ENCODE measurements at places on chromosomes 13 and 19.

DNA sequence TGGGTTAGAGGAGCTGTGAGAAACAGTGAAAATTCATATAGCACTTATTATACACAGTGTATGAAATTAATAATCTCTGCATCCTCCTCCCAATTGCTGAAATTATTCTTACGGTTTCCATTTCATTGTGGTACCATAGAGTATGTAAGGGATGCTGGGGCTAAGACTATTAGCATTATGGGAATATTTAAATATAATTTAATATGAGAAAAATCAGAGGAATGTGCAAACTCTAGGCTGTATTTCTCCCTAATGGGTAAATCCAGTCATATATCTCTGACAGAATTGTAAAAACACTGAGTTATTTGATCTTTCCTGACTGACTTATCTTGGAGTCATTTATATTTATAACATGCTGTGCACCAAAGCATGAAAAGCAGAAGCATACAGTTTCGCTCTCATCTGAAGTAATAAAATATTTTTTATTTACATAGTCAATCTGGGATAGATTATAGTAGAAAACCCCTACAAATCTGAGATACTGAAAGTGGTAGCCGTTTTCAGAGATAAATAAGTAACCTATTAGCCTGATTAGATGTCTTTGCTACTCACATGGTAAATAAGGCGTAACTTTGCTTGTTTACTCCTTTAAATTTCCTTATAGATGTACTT lies 34.9 kb downstream of the LRCH1 start:
- no peak for DNase-seq

GRCh38 chr13:98869408-98870090 lies 108.3 kb downstream of the DOCK9 start:
- DNase-seq: peak; percentile 6

DNA sequence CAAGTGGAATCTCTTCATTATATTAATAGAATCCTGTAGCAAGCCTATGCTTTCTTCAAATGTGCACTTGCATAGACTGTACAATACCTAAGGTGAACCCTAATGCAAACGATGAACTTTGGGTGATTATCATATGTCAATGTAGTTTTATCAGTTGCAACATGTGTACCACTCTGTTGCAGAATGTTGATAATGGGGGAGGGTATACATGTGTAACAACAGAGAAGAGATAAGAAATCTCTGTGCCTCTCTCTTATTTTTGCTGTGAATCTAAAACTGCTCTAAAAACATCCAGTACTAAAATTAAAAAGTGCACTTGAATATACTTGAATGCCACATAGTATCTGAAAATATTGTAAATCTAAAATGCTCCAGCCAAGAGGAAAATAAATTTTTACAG lies 820.8 kb upstream of the MIR17HG start:
- DNase-seq: no peak

DNA sequence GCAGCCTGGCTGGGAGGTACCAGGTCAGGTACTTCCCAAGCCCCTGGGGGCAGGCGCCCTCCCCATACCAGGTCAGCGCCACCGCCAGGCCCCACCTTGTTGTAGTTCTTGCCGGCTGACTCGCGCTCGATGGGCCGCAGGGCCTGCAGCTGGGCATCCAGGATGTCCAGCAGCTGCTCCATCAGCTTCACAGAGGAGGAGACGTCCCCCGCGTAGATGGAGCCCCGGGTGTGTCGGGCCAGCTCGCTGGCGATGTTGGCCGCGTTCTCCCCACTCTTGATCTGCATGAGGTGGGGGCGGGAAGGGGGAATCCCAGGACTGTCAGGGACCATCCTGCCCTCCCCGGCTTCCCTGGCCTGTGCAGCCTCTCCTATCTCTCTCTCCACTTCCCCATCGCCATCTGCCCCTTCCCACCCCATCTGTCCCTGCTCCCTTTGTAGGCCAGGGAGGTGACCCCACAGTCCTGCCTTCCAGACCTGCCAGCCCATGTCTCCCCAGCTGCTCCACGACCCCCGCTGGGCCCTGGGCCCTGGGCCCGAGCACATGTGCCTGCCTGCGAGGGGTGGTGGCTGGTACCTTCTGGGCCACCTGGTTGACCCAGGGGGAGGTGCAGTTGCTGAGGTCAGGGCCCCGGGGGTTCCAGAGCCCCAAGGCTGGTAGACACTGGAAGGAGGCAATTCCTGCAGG lies 23.8 kb upstream of the ASF1B start:
- no peak for DNase-seq

GRCh38 chr13:40667622-40667978 lies 1.2 kb upstream of the FOXO1 start:
- no peak for DNase-seq

DNA sequence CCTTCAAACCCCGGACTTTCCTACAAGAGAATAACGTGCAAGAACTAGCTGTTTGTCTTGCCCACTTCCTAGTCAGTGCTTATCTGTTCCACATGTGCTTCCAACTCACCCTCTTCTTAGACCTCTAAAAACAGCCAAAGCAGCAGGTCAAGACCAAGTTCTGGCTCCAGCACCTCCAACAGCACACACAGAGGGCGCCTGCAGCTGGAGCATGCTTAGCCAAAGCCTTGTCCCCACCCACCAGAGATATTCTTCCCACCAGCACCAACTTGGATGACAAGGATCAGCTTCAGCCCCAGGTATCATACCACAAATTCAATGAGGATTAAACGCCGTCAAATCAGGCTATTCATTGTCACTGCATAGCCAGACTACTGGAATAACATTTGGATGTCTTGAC lies 17.9 kb downstream of the RCBTB1 start:
- no peak for DNase-seq

DNA sequence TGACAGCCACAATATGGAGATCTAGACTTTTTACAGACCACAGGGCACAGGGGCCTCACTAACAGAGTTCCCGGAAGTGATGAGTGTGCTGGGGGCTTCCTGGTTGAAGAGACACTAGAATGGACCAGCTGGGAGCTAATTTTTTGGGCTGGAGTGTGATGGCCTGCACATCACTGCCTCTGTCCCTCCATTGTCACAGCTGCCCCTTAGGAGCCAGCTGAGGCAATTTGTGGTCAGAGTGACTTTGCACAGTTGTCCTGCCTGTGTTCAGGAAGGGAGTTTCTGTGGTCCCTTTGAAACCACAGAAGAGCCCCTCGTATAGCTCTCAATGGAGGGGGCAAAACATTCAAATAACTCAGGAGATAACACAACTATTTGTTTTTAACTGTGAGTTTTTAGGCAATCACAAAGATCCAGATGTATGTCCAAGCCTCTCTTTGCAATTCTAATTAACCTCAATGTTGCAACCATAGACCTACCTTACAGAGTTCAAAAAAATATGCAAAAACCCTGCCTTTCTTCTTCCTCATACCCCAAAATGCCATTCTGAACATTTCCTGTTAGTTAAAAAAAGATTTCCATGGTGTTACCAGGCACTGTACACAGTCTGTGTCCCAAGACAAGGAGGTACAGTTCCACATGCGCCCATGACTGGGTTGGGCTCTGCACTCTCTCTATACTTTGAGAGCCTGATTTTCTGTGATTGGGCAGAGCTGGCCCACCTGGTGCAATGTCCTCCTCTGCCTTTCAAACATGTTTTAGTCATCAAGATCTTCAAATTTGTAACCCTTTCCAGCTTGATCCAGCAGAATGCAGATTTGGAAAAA lies 2.4 kb downstream of the ALOX5AP start:
- no peak for DNase-seq

GRCh38 chr19:35403116-35403760 lies 32.4 kb downstream of the GPR42 start:
- no peak for DNase-seq

GRCh38 chr19:18000480-18000914 lies 7.5 kb upstream of the ARRDC2 start:
- no peak for DNase-seq

GRCh38 chr13:113119166-113119821 lies 3.3 kb upstream of the F10 start:
- no peak for DNase-seq

DNA sequence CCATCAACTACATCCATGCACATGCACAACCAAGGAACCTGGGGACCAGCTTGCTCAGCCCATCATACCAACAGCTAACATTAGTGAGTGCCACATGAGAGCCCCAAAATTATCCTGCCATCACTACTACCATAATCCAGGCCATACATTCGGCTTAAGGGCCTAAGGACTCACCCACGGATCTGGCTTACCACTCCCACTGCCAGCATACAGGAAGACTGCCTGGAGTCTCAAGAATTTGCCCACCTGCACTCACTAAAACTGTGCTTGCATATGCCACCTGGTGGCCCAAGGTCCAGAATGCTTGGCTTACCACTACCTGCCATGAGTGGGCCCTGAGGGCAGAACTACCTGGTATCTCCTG lies 1562.9 kb upstream of the PRR20A start:
- DNase-seq: no peak

GRCh38 chr13:100667894-100668293 lies 6.7 kb downstream of the TMTC4 start:
- no peak for DNase-seq

GRCh38 chr13:102392481-102393209 lies 9.2 kb downstream of the FGF14 start:
- DNase-seq: peak; percentile 19

DNA sequence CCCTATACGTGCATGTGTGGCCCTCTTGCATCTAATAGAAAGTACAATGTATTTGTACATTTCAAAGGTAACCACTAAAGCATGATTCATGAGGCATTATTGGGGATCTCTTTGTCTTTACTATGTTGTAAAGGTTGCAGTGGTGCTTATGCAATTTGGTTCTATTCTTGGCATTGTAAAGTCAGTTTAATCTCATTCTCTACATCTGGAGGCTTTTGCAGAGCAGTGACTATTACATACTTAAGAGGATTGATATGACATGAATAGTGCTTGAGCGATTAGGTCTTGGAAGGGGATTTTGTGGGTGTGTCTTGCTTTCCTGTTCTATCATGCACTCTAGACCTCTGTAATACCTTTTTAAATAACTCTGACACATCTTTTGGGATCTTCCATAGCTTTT lies 610.0 kb downstream of the EFNB2 start:
- peak; percentile 98 for DNase-seq

DNA sequence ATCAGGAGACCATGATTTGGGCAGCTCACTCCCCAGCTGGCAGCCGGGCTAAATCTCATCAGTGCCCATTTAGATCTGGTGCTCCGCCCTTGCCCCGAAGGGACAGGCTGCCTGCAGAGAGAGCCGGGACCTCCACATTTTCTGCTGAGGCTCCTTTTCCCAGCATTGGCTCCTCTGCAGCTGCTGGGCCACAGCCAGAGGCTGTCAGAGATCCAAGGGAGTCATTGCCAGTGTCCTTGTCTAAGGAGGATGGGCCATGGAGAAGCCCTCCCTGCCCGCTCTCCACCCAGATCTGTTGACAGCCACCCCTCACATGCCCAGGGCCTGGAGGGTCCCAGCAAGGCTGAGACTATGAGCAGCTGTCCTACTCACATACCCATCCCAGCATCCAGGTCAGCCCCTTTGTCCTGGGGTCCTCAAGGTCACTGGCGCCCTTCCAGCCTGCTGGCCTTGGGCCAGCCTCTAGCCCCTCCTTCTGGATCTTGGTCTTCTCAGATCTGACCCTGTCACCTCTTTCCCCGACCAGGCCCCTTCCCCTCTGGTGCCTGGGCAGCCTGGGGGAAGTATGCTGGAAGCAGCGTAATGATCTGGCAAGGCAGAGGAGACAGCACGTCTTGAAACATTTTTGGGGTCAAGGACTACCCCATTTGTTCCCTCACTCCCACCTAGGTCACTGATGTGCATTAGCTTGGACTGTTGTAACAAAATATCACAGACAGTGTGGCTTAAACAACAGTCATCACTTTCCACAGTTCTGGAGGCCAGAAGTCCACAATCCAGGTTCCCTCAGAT lies 7.9 kb downstream of the PIN1 start:
- DNase-seq: no peak

DNA sequence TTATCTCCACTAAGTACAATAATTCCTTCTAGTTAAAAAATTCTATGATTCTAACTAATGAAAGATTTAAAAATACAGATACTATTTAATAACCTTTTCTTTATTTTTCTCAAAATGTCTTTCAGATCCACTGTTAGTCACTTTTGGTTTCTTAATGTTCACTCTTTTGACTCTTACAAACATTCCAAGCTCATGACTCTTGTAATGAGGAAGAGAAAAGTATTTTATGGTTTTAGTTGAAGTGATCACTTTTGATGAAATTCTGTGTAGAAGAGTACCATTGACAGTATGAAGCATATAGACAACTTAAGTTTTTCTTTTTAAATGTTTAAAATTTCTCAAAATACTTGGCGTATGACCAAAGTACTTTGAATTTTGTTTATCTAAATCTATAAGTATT lies 27.8 kb downstream of the COG3 start:
- DNase-seq: no peak

DNA sequence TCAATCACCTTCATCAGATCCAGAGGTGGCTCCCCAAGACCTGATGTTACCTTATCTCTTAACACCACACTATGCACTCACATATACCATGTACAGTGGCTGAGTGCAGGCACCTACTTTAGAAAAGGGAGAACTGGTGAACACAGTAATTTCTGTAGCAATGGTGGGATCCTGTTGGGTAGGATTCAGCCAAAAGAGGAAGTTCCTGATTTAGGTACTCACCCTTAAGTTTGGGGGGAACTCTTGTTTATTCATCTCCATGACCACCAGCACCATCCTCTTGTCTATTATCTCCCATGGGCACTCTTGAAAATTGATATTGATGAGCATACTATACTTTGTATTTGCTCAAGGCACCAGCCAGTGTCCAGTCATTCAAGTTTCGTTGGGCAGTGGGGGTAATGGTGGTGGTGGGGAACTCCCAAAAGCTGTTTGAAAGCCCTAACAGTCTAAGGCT lies 324.4 kb downstream of the LMO7 start:
- no peak for DNase-seq

DNA sequence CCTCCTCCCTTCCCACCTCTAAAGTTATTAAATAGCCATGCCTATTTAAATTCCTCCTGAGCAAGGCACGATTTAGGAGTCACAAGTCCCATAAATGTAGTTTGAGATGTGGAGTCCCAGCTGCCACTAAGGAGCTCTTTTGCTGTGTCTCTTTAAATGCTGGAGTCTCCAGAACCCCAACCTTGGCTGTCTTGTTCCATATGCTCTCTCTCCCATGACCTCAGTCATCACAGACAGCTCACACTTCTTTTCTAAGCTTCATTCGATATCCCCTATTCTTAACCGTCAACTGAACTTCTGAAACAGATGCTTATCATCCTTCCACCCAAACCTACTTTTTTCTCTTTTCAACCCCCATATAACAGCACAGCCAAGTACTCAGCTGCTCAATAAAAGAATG lies 197.1 kb downstream of the VWA8 start:
- DNase-seq: no peak

GRCh38 chr19:55336101-55336500 lies 3.6 kb upstream of the KMT5C start:
- DNase-seq: peak; percentile 94

GRCh38 chr13:74620308-74620707 lies 486.1 kb upstream of the KLF12 start:
- no peak for DNase-seq

GRCh38 chr13:43444081-43444480 lies 342.7 kb downstream of the ENOX1 start:
- DNase-seq: no peak

Measured in mammary epithelial cell (primary cell).